ENCODE measurements at places on chromosomes 4 and X. TPM values are rescaled to one million over a fixed set of nuclear protein-coding genes. Genes with fewer than 3 reads are reported as not detected.

SPON2 gene
- 8.6 TPM for polyA plus RNA-seq

SSX3 gene
- polyA plus RNA-seq, result not detected

FAM3A gene
- polyA plus RNA-seq, result 57.1 TPM

RIPPLY1 gene
- polyA plus RNA-seq, result 0.09 TPM

GRCh38 chr4:157363360-157363759, 142.8 kb downstream of the GRIA2 start:
- no peaks in the 10 kb centered on the region for H3K36me3 ChIP-seq
- no peak overlapping the region for H3K4me3 ChIP-seq
- no peaks in the 10 kb centered on the region for H3K4me1 ChIP-seq
- DNase-seq, result no peak
- no peak overlapping the region for H3K27ac ChIP-seq

GRCh38 chr4:40448875-40449274, 113.7 kb downstream of the CHRNA9 start:
- no peak overlapping the region for H3K4me3 ChIP-seq
- no peak overlapping the region for H3K27ac ChIP-seq
- H3K36me3 ChIP-seq, result no peaks in the 10 kb centered on the region

DNA sequence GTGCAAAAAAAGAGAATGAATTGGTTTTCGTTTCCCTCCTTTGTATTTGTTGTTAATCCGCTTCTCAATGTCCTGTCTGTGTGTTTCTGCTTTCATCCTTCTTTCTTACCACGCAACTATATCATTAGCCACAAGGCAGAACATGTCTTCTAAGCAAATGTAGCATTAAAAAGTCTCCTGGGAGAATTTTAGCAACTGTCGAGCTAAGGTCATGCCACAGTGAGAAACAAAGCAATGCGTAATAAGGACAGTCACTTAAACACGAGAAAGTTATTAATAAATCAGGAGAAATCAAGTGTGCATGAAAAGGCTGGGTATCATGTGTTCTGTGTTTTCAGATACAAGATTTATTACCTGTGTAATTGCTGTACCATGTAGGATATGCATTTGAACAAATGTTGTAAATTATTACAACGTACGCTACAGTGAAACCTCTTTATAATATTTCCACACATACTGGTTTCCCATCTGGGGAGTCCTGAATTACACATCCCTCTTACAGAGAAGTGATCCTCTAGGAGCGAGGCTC, 890.8 kb downstream of the TRIML1 start:
- H3K27me3 ChIP-seq, result no peaks in the 10 kb centered on the region
- H3K36me3 ChIP-seq, result no peaks in the 10 kb centered on the region
- DNase-seq, result no peak
- no peak overlapping the region for H3K4me3 ChIP-seq

DNA sequence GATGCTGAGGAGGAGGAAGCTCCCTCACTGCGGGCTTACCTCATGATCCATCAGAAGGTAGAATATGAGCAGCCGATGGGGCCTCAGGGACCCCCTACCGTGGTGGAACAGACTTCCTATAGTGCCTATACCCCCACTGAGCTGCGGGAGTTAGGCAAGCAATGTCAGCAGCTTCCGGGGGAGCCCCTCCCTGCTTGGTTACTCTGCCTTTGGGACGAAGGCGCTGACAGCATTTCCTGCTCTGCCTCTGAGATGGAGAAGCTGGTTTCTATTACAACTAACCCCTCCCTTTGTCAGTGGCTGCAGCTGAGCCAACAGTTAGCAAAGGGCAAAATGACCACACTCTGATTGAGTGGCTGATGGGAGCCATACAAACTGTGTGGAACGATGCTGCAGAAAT, 430.7 kb downstream of the IDS start:
- no peak for DNase-seq
- H3K4me3 ChIP-seq, result no peak overlapping the region
- H3K4me1 ChIP-seq, result no peaks in the 10 kb centered on the region
- H3K27me3 ChIP-seq, result no peaks in the 10 kb centered on the region
- H3K36me3 ChIP-seq, result no peaks in the 10 kb centered on the region

DNA sequence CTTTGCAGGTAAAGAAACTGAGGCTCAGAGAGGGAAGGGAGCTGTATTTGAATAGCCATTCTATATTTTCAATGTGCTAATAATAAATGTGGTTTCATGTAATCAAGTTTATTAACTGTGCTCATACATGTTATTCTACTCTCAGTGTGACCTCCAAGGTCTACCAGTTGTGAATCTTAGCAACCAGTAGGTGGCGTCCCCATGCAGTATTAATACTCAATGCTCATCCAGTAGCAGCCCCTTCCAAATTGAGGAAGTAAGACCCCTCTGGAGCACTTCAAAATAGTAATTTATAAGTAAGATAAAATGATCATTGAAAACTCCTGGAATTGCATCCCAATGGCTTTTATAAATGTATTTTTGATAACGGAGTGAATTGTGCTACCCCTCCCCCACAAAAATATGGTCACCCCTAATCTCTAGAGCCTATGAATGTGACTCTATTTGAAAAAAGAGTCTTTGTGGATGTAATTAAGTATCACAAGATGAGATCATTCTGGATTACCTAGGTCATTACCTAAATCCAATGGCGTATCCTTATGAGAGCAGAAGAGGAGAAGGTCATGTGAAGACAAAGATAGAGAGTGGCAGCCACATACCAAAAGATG, 20.4 kb upstream of the SEPSECS start:
- H3K4me3 ChIP-seq, result no peak overlapping the region
- no peaks in the 10 kb centered on the region for H3K36me3 ChIP-seq
- no peaks in the 10 kb centered on the region for H3K4me1 ChIP-seq
- DNase-seq, result no peak
- no peak overlapping the region for H3K27ac ChIP-seq

DNA sequence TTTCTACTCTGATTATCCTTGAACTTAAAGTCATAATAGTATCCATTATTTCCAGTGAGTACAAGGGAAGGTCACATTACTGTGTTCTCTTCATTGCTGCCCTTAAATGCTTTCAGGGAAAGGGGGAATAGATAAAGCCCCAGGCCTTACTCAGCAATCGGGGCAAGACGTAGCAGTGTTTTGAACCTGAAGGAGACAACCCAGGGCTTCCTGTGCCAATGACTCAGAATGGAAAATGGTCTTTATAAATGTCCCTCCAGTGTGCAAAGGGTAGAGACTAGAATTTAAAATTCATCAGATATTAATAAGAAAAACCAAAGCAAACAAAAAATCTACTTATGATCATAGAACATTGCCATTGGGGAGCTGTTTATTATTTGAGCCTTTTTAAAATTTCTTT, 23.7 kb downstream of the TLR8 start:
- H3K4me3 ChIP-seq, result no peak overlapping the region
- no peaks in the 10 kb centered on the region for H3K36me3 ChIP-seq

DNA sequence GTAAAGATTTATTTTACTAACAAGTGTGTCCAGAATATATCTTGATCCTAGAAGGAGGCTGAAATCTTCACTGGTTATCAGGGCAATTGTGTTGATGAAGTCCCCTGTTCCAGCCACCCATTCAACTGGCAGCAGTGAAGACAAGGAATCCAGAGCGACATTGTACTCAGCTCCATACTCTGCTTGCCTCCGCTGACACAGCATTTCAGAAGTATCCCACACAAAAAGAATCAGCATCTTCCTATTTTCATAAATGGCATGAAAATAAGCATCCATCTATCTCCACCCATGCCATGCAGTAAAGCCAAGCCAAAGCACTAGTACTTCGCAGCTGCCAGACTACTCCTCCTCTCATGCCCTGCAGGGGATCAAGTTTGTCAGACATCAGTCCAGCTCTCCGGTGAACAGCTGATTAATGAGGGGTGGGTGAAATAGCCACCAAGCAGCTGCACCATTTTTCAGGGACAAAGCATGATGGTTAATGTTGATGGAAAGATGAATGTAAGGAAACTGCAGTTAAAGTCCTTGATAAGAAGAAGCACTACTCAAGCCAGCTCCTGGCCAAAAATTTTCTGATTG, 54.0 kb downstream of the COL25A1 start:
- H3K27me3 ChIP-seq, result no peaks in the 10 kb centered on the region
- no peak for DNase-seq
- H3K27ac ChIP-seq, result no peak overlapping the region
- no peaks in the 10 kb centered on the region for H3K4me1 ChIP-seq

- H3K4me1 ChIP-seq, result no peaks in the 10 kb centered on the region
- no peak overlapping the region for H3K27ac ChIP-seq
- no peaks in the 10 kb centered on the region for H3K36me3 ChIP-seq
- DNase-seq, result no peak
- H3K27me3 ChIP-seq, result no peaks in the 10 kb centered on the region
- no peak overlapping the region for H3K4me3 ChIP-seq
Observed at GRCh38 chr4:183823434-183823833, 81.7 kb upstream of the STOX2 start.

- DNase-seq, result no peak
- H3K27ac ChIP-seq, result no peak overlapping the region
- no peak overlapping the region for H3K4me3 ChIP-seq
- no peaks in the 10 kb centered on the region for H3K4me1 ChIP-seq
- H3K27me3 ChIP-seq, result no peaks in the 10 kb centered on the region
- H3K36me3 ChIP-seq, result no peaks in the 10 kb centered on the region
Observed at GRCh38 chr4:153215921-153216320, 11.7 kb downstream of the TRIM2 start.

GRCh38 chr4:3311489-3312171, 18.8 kb downstream of the RGS12 start:
- no peak overlapping the region for H3K4me3 ChIP-seq
- no peaks in the 10 kb centered on the region for H3K27me3 ChIP-seq
- no peaks in the 10 kb centered on the region for H3K4me1 ChIP-seq
- H3K36me3 ChIP-seq, result no peaks in the 10 kb centered on the region
- no peak for DNase-seq
- H3K27ac ChIP-seq, result no peak overlapping the region

- no peaks in the 10 kb centered on the region for H3K36me3 ChIP-seq
- H3K4me1 ChIP-seq, result no peaks in the 10 kb centered on the region
- no peak overlapping the region for H3K4me3 ChIP-seq
- H3K27ac ChIP-seq, result no peak overlapping the region
Observed at GRCh38 chr4:125832161-125832560, 517.4 kb downstream of the FAT4 start.

DNA sequence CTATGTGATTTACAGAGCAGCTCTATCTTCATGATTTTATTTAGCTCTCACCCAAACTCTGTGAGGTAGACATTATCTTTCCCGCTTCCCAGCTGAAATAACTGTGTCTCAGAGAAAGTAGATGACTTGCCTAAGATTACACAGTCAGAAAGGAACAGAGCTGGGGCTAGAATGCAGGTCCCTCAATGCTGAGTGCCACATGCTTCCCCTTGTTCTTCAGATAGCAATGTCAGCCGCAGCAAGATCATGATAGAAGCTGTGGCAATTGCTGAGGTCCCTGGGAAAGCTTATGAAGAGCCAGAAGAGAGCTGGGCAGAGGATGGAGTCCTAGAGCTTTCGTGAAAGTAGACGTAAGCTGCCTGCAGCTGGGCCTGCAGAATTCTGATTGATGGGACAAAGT, 11.1 kb upstream of the GABRE start:
- H3K4me1 ChIP-seq, result no peaks in the 10 kb centered on the region
- no peak overlapping the region for H3K27ac ChIP-seq
- no peaks in the 10 kb centered on the region for H3K27me3 ChIP-seq
- H3K4me3 ChIP-seq, result no peak overlapping the region

DNA sequence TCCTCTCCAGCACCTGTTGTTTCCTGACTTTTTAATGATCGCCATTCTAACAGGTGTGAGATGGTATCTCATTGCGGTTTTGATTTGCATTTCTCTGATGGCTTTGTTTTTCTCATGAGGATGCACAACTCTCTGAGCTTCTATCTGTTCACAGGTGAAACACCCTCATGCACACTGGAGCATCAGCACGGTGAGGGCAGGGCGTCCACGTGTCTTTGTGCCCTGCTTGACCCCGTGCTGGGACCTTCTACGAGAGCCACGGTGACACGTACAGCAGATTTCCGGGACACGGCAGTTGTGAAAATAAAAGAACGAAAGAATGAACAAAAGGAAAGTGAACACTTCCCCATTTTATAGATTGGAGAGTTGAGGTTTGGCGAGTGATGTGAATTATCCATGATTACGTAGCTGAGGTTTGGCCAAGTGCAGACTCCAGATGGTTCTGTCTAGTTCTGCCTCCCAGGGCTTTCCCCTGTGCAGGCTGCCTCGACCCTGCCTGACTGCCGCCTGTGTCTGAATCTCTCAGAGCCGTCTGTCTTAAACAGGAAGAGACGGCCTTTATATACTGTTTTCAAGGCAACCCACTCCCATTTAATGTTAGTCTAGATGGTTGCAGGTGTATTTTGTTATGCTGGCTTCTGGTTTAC, 67.8 kb upstream of the SORBS2 start:
- H3K4me3 ChIP-seq, result no peak overlapping the region
- H3K27me3 ChIP-seq, result no peaks in the 10 kb centered on the region
- no peak for DNase-seq
- no peaks in the 10 kb centered on the region for H3K36me3 ChIP-seq

- H3K4me1 ChIP-seq, result no peaks in the 10 kb centered on the region
- no peak overlapping the region for H3K27ac ChIP-seq
- peaks cover 25% of the 10 kb centered on the region for H3K27me3 ChIP-seq
- no peak for DNase-seq
- H3K4me3 ChIP-seq, result no peak overlapping the region
Observed at GRCh38 chr4:3746701-3747580, 19.2 kb upstream of the ADRA2C start.

- H3K4me3 ChIP-seq, result no peak overlapping the region
- H3K4me1 ChIP-seq, result no peaks in the 10 kb centered on the region
- no peak for DNase-seq
- H3K27me3 ChIP-seq, result no peaks in the 10 kb centered on the region
Observed at GRCh38 chr4:61596606-61597340, 396.6 kb downstream of the ADGRL3 start.

GRCh38 chr4:56238251-56238650, 149.0 kb downstream of the AASDH start:
- no peaks in the 10 kb centered on the region for H3K27me3 ChIP-seq
- no peak overlapping the region for H3K4me3 ChIP-seq
- DNase-seq, result no peak
- no peak overlapping the region for H3K27ac ChIP-seq

DNA sequence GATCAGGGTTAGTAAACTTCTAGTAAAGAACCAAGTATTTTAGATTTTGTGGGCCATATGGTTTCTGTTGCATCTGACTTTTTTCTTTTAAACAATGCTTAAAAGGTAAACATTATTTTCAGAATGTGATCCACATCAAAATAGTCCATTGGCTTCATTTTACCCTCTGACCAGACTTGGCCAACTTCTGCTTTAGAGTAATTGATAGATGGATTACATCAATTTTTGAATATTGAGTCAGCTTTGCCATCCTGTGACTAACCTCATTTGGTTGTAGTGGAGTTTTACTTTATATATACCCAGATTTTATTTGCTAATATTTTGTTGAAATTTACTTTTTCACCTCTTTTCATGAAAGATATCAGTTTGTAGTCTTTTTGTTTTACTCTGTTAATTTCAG, 559.8 kb downstream of the TLL1 start:
- no peaks in the 10 kb centered on the region for H3K27me3 ChIP-seq
- no peak for DNase-seq
- no peaks in the 10 kb centered on the region for H3K4me1 ChIP-seq
- H3K4me3 ChIP-seq, result no peak overlapping the region
- H3K27ac ChIP-seq, result no peak overlapping the region

- no peaks in the 10 kb centered on the region for H3K27me3 ChIP-seq
- peak; percentile 80 for DNase-seq
- peak overlapping the region; percentile 67 for H3K27ac ChIP-seq
- no peaks in the 10 kb centered on the region for H3K36me3 ChIP-seq
- no peak overlapping the region for H3K4me3 ChIP-seq
- peaks cover 6% of the 10 kb centered on the region for H3K4me1 ChIP-seq
Observed at GRCh38 chrX:9635803-9636202, 129.8 kb downstream of the GPR143 start.

GRCh38 chr4:100504086-100504874, 13.5 kb downstream of the EMCN start:
- H3K4me3 ChIP-seq, result no peak overlapping the region
- H3K27me3 ChIP-seq, result no peaks in the 10 kb centered on the region
- H3K4me1 ChIP-seq, result no peaks in the 10 kb centered on the region
- no peak for DNase-seq
- H3K36me3 ChIP-seq, result no peaks in the 10 kb centered on the region
